ENCODE measurements at places on chromosomes 4 and X. TPM values are rescaled to one million over a fixed set of nuclear protein-coding genes. Genes with fewer than 3 reads are reported as not detected.

DNA sequence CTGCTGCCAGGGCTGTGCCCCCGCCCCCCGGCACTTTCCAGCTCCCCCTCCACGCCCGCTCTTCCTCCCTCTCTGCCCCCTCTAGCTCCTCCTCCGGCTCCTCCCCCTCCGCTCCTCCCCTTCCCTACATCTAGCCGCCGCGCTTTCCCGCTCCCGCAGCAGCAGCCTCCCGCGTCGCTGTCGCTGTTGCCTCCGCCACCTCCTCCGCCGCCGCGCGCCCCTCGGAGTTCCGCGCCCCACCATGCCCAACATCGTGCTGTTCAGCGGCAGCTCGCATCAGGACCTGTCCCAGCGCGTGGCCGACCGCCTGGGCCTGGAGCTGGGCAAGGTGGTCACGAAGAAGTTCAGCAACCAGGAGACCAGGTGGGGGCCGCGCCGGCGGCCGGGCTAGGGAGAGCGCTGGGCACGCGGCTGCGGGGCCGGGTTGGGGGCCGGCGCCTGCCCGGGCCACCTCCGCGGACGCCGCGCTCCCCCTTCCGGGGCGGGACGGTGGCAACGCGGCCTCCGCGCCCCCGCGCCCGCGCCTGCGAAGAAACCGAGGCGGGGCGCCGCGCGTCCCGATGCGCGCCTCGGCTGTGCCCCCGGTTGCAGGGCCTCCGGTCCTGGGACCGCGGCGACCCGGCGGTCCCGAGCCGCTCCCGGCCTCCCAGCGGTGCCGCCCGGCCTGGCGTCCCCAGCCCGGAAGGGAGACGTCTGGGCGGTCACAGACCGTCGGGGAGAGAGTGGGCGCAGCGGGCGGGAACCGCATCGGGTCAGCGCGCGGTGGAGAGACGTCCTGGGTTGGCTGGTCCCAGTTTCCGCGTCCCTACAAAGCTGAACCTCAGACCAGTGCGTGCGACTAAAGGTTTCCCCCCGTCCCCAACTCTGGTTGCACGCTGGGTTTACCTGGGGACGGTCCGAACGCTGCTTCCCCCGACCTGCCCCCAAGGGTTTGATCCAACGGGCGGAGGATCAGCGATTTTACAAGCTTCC, at the start of gene PRPS2:
TSS of gene PRPS2 (plus strand) at position 156 of the 972 bp plus-strand sequence. CDS start at position 242, 86 bp downstream.
- H3K4me1 ChIP-seq = peaks cover 14% of the 10 kb centered on the region
- H3K4me3 ChIP-seq = peak within 1 kb of the TSS; percentile 69
- peak; percentile 65 for DNase-seq

- no peaks in the 10 kb centered on the region for H3K4me1 ChIP-seq
- no peaks in the 10 kb centered on the region for H3K36me3 ChIP-seq
- no peaks in the 10 kb centered on the region for H3K27me3 ChIP-seq
- no peak overlapping the region for H3K27ac ChIP-seq
- no peak for DNase-seq
Observed at GRCh38 chr4:133390198-133390855, 241.2 kb downstream of the PCDH10 start.

DNA sequence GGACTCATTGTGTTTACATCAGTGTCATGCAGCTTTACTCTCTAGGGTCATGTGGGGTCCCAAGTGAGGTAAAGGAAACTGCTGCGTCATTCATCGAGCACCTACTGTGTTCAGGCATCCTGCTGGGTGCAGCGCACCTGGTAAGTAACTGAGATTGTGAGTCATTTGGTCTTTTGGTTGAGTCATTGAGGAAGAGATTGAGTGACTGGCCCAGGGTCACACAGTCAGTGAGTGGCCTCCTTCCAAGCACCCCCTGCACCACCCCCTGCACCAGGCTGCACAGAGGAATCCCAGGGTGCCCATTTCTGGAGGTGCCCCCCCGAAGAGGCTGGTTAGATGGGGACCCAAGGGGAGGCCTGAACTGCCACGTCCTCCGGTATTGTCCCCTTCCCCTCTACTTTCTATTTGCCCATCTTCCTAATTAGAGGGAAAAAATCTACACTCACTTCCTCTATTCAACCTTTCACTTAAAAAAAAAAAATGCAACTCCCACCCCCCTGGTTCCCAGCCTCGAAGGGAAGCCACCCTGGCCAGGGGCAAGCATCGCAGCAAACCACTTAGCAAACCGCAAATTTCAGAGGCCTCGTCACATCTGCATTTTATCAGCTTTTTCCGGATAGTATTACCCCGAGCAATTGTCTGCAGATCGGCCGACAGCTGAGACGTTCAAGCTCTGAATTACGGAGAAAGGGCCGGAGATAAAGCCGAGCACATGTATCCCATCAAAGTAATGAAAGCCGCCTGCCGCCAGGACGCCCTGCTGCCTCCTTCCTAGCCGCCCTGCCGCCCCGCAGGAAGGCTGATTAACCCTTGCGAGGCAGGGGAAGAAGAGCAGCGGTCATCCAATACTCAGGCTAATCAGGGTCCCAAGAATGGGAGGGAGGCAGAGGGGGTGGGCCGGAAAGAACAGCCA, 96.3 kb upstream of the MSX1 start:
- peak overlapping the region; percentile 45 for H3K4me3 ChIP-seq
- H3K4me1 ChIP-seq = peaks cover 11% of the 10 kb centered on the region
- H3K27ac ChIP-seq = no peak overlapping the region
- no peaks in the 10 kb centered on the region for H3K36me3 ChIP-seq
- H3K27me3 ChIP-seq = no peaks in the 10 kb centered on the region

GRCh38 chrX:149858592-149858991, 22.4 kb upstream of the MAGEA8 start:
- H3K27me3 ChIP-seq = no peaks in the 10 kb centered on the region
- no peaks in the 10 kb centered on the region for H3K4me1 ChIP-seq
- H3K27ac ChIP-seq = no peak overlapping the region
- no peak for DNase-seq

DNA sequence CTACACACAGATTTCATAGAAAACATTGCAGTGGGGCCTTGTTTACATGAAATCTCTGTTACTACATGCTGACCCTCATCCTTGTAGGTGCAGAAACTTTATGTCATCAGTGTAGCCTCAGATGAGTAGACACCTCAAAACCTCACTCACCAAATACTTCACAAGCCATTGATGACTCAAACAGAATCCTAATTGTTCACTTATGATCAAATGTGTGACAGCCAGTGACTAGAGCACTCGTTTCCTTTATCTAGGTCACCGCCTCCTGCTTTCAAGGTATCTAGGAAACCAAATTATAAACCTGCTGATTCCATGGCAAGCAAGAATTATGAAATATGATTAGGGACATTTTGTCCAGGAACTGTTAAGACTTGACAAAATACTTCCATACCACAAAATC, 255.8 kb upstream of the GPRIN3 start:
- H3K27me3 ChIP-seq = no peaks in the 10 kb centered on the region
- peak; percentile 34 for DNase-seq
- no peaks in the 10 kb centered on the region for H3K4me1 ChIP-seq
- H3K36me3 ChIP-seq = no peaks in the 10 kb centered on the region

DNA sequence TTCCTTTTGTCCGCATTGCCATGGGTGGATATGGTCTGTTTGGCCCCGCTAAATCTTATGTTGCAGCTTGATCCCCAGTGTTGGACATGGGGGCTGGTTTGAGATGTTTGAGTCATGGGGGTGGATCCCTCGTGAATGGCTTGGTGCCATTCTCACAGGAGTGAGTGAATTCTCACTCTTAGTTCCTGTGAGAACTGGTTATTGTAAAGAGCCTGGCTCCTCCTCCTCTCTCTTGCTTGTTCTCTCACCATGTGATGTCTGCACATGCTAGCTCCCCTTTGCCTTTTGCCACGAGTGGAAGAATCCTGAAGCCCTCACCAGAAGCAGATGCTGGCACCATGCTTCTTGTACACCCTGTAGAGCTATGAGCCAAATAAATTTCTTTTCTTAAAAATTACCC, 22.6 kb upstream of the STBD1 start:
- H3K4me3 ChIP-seq = no peak overlapping the region
- no peaks in the 10 kb centered on the region for H3K4me1 ChIP-seq
- H3K27ac ChIP-seq = no peak overlapping the region
- DNase-seq = no peak
- H3K36me3 ChIP-seq = no peaks in the 10 kb centered on the region
- H3K27me3 ChIP-seq = no peaks in the 10 kb centered on the region

GRCh38 chr4:153527690-153528089, 61.5 kb downstream of the TMEM131L start:
- H3K4me1 ChIP-seq = peaks cover 87% of the 10 kb centered on the region
- DNase-seq = no peak
- peaks cover 3% of the 10 kb centered on the region for H3K36me3 ChIP-seq
- peak overlapping the region; percentile 79 for H3K27ac ChIP-seq
- H3K4me3 ChIP-seq = peak overlapping the region; percentile 76

DNA sequence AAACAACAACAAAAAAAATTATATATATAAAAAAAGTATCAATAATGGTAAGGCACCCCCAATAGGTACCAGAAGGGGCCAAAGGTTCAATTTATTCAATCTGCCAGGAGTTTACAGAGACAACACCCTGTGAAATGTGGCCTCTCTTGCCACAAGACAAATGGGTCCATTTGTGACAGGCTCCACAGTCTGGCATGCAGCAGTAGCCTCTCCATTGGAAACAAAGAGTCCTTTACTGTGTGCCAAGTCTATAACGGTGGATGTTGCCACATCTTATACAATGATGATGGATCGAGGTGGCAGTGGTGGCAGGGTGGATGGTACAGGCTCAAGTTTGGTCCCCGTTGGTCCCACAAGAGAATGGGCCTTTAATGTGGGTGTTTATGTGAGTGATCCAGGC, 70.1 kb upstream of the SH3RF1 start:
- H3K27me3 ChIP-seq = no peaks in the 10 kb centered on the region
- H3K27ac ChIP-seq = no peak overlapping the region
- DNase-seq = no peak
- no peak overlapping the region for H3K4me3 ChIP-seq
- H3K4me1 ChIP-seq = no peaks in the 10 kb centered on the region
- H3K36me3 ChIP-seq = no peaks in the 10 kb centered on the region

- no peak overlapping the region for H3K27ac ChIP-seq
- H3K4me3 ChIP-seq = no peak overlapping the region
- no peaks in the 10 kb centered on the region for H3K27me3 ChIP-seq
- no peaks in the 10 kb centered on the region for H3K4me1 ChIP-seq
Observed at GRCh38 chrX:104913348-104913747, 307.1 kb downstream of the TEX13A start.

GRCh38 chr4:24876431-24876830, 36.4 kb downstream of the CCDC149 start:
- no peak overlapping the region for H3K27ac ChIP-seq
- H3K27me3 ChIP-seq = no peaks in the 10 kb centered on the region
- DNase-seq = no peak
- no peaks in the 10 kb centered on the region for H3K4me1 ChIP-seq
- H3K36me3 ChIP-seq = no peaks in the 10 kb centered on the region

- H3K27me3 ChIP-seq = no peaks in the 10 kb centered on the region
- H3K4me1 ChIP-seq = no peaks in the 10 kb centered on the region
- no peak overlapping the region for H3K4me3 ChIP-seq
- no peak for DNase-seq
- peaks cover 46% of the 10 kb centered on the region for H3K36me3 ChIP-seq
- no peak overlapping the region for H3K27ac ChIP-seq
Observed at GRCh38 chr4:118814058-118814457, 21.9 kb downstream of the SEC24D start.

INPP4B gene
- 89.4 TPM for total RNA-seq

ADH1C gene
- not detected for total RNA-seq

GIMD1 gene
- not detected for total RNA-seq

CCDC149 gene
- not detected for total RNA-seq

Measured in CD4-positive, CD25-positive, alpha-beta regulatory T cell (primary cell).